ENCODE measurements at places on chromosomes 3 and 15. TPM values are rescaled to one million over a fixed set of nuclear protein-coding genes. Genes with fewer than 3 reads are reported as not detected.

Gene TMEM266
- 12.7 TPM for polyA plus RNA-seq

- DNase-seq = peak; percentile 71
These were observed 101.7 kb upstream of the TPM1 start for GRCh38 chr15:62940755-62941361.

GRCh38 chr3:171561596-171562323, 101.6 kb upstream of the TNIK start:
- no peak for DNase-seq

Gene IL12A
- 0.40 TPM for polyA plus RNA-seq

Gene ZNF662
- 24.3 TPM for polyA plus RNA-seq

DNA sequence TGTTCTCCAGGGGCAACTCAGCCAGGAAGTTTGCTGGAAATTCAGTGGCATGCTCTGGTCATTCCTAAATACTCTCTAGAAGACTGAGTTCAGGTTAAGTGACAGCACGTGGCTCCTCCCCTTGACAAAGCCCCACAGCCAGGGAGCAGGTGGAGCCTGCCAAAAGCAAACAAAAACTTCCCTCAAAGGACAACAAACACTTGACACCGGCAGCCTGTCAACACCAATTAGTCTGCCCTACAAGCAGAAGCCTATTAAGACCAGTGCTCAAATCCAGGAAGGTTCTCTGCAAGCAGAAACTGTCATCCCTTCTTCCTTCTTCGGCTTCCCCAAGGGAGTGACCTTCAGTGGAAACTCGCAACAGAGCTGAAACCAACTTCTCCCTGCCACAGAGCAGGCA, 5.0 kb downstream of the MEX3B start:
- DNase-seq = no peak

Gene RTP1
- not detected for polyA plus RNA-seq

GRCh38 chr3:37852771-37853170, 8.9 kb upstream of the CTDSPL start:
- no peak for DNase-seq

Gene NEK10
- 1.6 TPM for polyA plus RNA-seq

Gene TMC3
- 0.38 TPM for polyA plus RNA-seq

DNA sequence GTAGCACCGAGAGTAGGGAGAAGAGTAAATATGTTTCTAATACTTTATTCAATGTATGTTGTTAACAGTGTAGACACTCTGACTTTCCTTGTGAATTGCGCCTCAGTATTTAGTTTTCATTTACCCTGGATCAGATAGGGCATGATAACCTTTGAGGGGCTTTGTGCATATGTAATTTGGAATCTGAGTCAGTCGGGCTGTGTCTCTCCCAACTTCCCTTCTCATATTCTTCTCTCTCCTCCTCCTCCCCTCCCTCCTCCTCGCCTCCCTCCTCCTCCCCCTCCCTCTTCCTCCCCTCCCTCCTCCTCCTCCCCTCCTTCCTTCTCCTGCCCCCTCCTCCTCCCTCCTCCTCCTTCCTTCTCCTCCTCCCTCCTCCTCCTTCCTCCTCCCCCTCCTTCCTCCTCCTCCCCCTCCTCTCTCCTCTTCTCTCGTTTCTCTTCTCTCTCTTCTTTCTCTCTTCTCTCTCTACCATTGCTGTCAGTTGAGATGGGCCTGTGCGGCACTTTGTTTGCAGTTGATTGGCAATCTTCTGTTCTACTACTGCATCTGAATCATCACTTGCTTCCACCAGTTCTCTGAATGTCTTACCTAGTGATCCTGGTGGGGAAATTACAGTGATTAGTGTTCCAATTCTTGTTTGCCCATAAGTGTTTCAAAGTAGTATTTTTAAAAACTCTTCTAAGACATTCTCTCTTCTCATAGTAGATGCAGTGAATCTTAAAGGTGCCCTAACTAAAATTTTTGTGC, 162.3 kb downstream of the PGPEP1L start:
- DNase-seq = no peak

GRCh38 chr3:7423036-7423435, 562.1 kb downstream of the GRM7 start:
- DNase-seq = no peak

Gene CAMK1
- polyA plus RNA-seq = 18.7 TPM

Gene SOX14
- polyA plus RNA-seq = not detected

DNA sequence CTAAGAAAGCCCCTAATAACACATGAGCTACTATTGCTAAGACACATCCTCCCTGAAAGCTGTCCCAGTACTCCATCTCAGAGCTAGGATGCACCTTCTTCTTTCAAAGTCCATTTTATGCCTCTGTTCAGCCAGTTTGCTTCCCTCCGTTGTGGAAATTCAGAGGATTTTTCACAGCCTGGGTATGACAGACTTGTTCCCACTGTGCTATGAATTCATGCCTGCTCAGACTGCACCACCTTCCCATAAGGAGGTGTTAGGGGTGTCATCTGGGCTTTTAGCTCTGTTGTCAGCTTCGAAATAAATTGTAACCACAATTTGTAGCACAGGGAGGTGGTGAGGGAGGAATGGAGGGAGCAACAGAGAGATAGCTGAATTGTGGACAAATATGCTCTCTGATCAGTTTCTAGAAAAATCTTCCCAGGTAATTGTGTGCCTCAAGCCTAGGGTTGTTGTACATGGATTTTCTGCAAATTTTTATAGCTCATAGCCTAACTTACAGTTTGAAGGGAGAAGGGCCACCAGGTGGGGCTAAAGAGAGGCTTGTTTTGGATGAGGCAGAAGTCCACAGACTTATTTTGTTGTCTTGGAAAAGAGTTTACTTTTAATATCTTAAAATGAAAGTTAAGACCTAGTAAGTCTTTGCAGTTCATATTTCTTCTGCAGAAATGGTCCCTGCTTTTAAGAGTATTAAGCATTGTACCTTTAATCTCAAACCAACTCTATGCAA, 462.0 kb downstream of the PDCD6IP start:
- DNase-seq = peak; percentile 41

Gene LINGO1
- polyA plus RNA-seq = 20.8 TPM

- DNase-seq = peak; percentile 2
These were observed 1223.2 kb downstream of the OTOL1 start for GRCh38 chr3:162719684-162720341.

DNA sequence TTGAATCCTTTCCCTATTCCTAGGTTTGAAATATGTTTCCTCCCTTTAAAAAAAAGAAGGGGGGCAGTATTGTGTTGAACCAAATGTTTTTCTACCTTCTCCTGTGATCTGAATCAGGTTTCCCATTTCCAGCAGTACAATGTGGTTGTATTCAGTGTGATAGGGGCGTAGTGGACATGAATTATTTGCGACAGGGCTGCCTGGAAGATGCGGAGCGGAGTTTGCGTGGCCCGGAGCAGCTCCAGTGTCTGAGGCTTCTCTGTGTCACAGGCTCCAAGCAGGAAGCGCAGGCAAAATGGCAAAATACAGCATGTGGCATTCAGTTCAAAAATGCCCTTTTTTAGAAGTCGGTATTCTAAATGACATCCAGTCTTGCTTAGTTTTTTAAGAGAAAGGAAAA, 154.4 kb downstream of the PGPEP1L start:
- peak; percentile 91 for DNase-seq

DNA sequence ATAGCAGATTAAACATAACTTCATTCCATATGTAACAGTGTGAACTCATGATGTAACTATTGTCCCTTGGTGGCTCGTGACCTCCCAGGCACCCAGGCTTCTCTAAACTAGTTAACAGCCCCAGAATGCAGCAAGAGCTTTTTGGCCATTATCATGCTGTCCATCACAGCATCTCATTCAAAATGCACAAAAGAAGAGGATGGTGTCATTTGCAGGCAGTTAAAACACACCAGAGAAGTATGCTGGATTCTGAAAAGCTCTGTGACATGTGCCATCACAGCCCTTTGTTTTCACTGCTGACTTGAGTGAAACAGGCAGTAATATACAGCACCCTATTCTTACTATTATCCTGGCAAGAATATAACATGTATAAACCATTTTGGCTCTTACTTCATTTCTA, 117.6 kb upstream of the CHMP2B start:
- DNase-seq = no peak

DNA sequence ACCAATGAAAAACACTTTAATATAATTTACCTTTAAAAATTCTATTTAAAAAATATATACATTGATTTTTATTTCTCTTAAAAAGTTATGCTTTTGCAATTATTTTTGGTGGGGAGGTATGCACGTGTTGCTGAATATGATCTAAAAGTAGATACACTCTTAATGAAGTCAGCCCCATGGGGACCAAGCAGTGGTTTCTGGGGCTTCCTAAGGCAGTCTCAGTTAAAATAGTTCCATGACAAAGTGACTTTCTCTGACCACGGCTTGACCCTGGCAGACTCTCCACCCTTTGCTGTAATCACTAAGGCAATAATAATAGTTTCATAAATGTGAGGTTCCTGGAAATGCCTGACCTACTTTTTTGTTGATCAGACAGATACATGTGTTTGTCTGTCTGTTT, 50.4 kb downstream of the CCR4 start:
- no peak for DNase-seq

- no peak for DNase-seq
These were observed 35.5 kb downstream of the C3orf80 start for GRCh38 chr3:160260587-160261270.

DNA sequence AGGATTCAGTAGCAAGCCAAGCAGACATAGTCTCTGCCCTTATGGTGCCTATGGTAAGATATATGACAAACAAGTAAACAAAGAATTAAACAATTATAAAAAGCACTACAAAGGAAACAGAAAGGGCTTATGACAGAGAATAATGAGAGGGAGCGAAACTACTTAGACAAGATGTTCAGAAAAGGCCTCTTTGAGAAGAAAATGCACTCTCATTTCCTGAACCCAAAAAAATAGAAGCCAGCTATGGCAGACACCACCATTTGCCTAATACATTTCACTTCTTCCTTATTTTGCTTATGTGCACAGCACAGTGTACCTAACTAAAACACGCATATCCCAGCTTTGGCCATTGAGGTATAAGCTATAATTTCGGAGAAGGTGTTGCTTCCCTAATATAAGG, 465.5 kb upstream of the PPP2R3A start:
- no peak for DNase-seq

Data from renal cortex interstitium (tissue), 15 donors.